ENCODE measurements at places on chromosomes 7 and 10. TPM values are rescaled to one million over a fixed set of nuclear protein-coding genes. Genes with fewer than 3 reads are reported as not detected.

Gene CNPY1
- not detected for total RNA-seq

Gene TRIM50
- not detected for total RNA-seq

Gene REPIN1
- 12.5 TPM for total RNA-seq

Gene DRGX
- not detected for total RNA-seq

Gene NEURL1
- 0.17 TPM for total RNA-seq

Gene TMEM213
- total RNA-seq = not detected

Gene PITX3
- total RNA-seq = 0.16 TPM

Gene PODXL
- 0.17 TPM for total RNA-seq

Gene NPY
- total RNA-seq = not detected

Gene TCERG1L
- not detected for total RNA-seq

Gene FZD1
- total RNA-seq = 22.9 TPM

Gene TET1
- 3.0 TPM for total RNA-seq

Gene PDZD7
- 2.0 TPM for total RNA-seq

Gene NEUROD6
- not detected for total RNA-seq

Gene CH25H
- 0.26 TPM for total RNA-seq

Gene FOXI2
- not detected for total RNA-seq

Gene CCL24
- total RNA-seq = not detected

Gene PNLIP
- total RNA-seq = not detected

Gene JCAD
- 4.3 TPM for total RNA-seq

Gene AKR1C4
- not detected for total RNA-seq

Gene PHTF2
- 8.9 TPM for total RNA-seq

Gene GRM8
- not detected for total RNA-seq

Gene TACC2
- total RNA-seq = 2.5 TPM

Gene NRAP
- under 0.01 TPM for total RNA-seq

Gene SNX13
- 37.7 TPM for total RNA-seq

Gene FXYD4
- not detected for total RNA-seq

Gene CALHM3
- total RNA-seq = not detected

Gene TWIST1
- 127 TPM for total RNA-seq

Gene ZRANB1
- 18.4 TPM for total RNA-seq

Gene CCDC6
- total RNA-seq = 13.5 TPM

Gene OPTN
- 81.3 TPM for total RNA-seq

Gene RPS24
- total RNA-seq = 2,377 TPM

Gene KEL
- total RNA-seq = not detected

Gene PNLIPRP1
- total RNA-seq = not detected

Gene ALOX5
- total RNA-seq = under 0.01 TPM

Gene LRMDA
- 3.8 TPM for total RNA-seq

Gene WNT16
- 0.09 TPM for total RNA-seq

Gene OR6B1
- total RNA-seq = not detected

Gene EXOC4
- 169 TPM for total RNA-seq

Gene ADARB2
- total RNA-seq = not detected

Gene NUTM2E
- total RNA-seq = not detected

Gene CLDN15
- 2.5 TPM for total RNA-seq

Gene SLC18A3
- not detected for total RNA-seq

Gene CFAP70
- total RNA-seq = 2.1 TPM

Measured in bronchial smooth muscle cell (primary cell).